Stimulated activated CD4-positive, alpha-beta T cell treated with anti-CD3 and anti-CD28 coated beads, Interleukin-4, amount 100 ng/mL, for 4 hours (primary cell): ENCODE measurements at places on chromosomes 12 and 14.

DNA sequence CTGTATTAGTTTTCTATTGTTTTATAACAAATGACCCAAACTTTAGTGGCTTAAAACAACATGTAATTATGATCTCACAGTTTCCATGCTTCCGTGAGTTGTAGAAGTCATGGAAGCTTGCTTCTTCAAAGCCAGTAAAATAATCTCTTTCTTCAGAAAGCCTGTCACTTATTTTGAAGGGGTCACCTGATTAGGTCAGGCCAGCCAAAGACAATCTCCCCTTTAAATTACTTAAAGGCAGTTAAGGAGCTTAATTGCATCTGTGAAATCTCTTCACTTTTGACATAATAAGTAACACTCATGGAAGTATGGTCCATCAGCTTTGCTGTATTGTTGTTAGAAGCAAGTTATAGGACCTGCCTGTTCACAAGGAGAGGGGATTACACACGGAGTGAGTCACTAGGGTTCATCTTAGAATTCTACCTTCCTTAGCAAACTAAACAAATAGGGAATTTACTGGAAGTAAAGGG, 89.8 kb downstream of the FAR2 start:
- no peak for DNase-seq

- no peak for DNase-seq
These were observed 246.1 kb upstream of the CCDC196 start for GRCh38 chr14:66240105-66240504.

- DNase-seq = no peak
These were observed 17.1 kb upstream of the TSPAN11 start for GRCh38 chr12:30909349-30910037.

GRCh38 chr12:105858981-105859710, 279.6 kb downstream of the NUAK1 start:
- no peak for DNase-seq

DNA sequence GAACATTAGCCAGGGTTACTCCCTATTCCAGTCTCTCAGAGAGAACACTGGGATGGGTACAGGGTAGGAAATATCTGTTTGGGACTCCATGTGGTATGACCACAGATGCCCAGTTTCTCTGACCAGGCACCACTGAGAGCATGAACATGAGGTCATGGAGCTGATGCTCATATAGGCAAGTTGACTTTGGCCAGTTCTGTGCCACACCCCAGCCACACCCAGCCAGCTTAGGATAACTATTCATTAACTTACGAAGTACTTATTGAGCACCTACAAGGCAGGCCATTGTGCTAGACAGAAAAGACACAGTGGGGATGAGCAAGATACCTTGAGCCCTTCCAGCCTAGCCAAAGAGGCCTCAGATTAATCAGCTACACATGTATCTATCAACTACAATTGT, 262.5 kb downstream of the DPF3 start:
- no peak for DNase-seq

DNA sequence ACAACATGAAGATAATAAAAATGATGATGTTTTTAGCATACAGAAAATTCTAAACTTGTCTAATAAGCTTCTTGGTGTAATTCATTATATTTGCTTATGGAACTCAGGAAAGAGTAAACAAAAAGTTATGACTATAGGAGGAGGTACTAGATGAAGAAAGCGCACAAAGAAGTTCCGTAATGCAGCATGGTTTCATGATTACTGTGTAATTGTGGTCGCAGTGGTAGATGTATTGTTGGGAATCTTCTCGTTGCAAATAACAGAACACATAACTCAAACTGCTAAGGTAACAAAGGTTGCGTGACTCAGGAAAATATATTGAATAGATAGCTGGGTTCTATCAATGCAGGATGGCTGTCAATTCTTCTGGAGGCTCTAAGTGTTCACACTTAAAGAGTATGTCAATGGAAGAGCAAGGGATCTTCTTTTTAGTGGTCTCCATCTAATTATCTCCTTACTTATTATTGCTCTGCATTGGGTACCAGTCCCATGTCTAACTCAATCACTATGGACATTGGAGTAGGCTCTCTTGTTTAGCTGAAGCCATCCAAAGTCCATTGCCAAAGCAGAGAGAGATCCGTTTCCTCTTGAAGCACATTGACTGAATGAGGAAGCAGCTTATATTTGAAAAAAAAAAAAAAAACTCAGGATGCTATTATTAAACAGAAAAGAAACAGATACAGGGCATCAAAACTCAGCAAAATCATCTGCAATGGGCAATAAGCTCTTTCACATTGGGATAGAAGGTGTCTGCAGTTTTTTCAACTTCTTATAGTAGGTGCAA, 283.4 kb upstream of the ATP2B1 start:
- DNase-seq = no peak

DNA sequence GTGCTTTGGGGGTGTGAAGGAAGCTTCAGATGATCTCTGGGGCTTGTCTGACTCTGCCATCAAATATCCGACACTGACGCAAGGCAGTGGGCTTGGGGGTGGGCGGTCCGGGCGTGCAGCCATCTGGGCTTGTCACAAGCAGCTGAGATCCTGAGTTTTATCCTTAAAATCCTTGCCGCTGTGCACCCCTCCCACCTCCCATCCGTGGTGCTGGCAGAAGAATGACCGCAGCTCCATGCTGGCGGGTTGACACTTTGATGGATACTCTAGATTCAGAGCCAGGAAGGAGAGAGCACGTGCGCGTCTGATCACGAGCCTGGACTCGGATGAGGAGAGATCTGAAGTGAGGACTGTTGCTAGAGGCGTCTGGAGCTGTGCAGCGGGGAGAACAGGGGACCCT, 3.0 kb downstream of the ZFYVE21 start:
- DNase-seq = no peak

GRCh38 chr12:94148739-94149118, 352 bp downstream of the PLXNC1 start:
- DNase-seq = no peak

DNA sequence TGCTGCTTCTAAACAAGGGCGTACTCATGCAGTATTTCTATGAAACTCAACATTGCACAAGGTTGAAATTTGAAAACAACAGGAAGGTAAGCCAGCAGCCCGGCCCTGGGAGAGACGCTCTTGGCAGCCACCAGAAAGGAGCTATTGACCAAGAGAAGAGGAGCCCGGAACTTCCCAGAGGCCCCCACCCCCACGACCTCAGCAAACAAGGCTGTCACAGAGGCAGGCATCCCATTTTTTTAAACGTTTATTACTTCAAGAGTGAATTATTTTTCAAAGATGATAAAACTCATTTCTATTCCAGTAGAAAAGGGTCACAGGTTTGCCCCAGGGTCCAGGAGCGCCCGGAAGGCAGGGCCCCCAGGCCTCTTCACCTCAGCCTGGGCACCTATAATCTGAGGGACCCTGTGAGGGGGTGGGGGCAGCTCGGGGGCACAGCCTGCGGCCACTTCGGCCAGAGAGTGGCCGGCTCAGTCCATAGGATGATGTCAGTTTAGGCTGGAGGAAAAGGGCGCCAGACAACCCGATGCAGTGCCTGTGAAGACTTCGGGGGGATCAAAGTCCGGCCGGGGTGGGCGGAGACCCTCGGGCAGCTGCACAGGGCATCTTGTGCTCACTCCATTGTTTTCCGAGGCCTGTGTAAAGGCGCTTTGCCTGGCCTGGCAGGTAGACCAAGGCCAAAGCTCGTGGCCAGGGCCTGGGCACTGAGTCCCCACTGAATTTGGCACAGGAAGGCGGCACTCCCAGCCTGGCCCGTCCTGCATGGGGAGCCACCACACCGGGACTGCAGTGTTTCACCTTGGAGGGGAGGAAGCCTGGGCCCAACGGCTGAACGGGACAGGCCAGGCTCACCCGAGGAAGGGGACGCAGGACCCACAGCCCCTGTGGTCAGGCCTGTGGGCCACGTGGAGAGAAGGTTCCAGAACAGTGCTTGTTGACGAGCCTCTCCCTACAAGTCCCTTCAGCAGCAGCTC, 86.0 kb downstream of the SCARB1 start:
- no peak for DNase-seq

GRCh38 chr12:52949413-52950331, 754 bp downstream of the KRT18 start:
- no peak for DNase-seq

DNA sequence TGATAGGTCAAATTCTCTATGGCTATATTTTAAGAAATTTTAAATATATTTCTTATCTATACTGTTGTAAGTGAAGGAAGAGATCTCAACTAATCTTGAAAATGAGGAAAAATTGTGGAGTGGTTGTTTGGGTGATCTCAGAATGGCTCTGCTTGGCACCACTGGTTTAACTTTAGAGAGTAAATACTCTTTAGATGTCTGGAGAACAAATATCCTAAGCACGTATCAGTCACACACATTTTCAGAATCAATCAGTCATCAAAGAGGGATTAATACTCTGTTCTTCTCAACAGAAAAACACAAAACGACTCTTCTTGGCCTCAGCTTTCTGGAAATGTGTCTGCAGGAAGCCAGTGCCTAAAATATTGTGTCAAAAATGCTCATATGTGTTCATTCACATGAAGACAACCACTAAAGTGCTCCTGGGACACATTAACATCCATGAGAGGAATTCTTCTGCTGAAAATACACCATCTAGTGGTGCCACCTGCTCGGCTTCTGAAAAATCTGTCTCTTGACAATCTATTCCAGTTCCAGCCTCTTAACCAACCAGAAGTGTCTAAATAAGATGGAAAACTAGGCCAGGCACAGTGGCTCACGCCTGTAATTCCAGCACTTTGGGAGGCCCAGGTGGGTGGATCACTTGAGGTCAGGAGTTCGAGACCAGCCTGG, 81.1 kb upstream of the CCDC198 start:
- DNase-seq = no peak

- DNase-seq = no peak
These were observed 1.4 kb downstream of the RNASE9 start for GRCh38 chr14:20559461-20559904.

GRCh38 chr14:64637735-64638473, 66.3 kb upstream of the PLEKHG3 start:
- DNase-seq = no peak

- DNase-seq = no peak
These were observed 90.0 kb upstream of the SLC38A4 start for GRCh38 chr12:46915836-46916235.

DNA sequence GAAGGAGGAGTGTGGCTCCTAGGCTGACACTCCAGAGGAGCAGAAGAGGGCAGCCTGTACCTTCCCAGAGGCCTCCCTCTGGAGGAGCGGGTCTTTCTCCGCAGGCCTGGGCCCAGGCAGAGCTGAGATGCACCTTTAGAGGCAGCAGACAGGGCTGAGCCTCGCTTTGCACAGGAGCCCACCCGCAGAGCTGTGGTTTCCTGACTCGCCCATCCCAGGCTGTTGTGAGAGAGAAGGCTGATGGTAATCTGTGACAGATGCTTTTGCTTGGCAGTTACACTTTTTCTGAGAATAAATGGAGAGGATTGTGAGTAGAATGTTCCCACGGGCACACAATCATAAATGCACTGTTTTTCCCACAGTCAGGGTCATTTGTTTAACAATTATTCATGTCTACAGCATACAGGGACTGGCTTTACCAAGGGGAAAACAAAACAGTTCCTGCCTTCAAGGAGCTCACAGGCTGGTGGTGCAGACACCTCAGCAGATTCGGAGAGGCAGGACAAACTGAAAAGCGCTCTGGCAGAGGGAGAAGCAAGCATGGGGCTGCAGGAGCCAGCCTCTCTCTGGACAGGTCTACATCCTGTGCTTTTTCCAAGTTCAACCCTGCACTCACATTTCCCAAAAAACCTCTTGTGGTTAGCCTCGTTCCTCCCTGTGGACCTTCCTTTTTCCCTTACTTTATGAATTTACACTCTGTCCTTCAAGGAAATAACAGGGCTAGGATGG, 13.9 kb downstream of the EVL start:
- DNase-seq = peak; percentile 48

GRCh38 chr14:80464531-80465149, 253.3 kb upstream of the DIO2 start:
- no peak for DNase-seq
